ENCODE measurements at places on chromosomes 12 and 14.

DNA sequence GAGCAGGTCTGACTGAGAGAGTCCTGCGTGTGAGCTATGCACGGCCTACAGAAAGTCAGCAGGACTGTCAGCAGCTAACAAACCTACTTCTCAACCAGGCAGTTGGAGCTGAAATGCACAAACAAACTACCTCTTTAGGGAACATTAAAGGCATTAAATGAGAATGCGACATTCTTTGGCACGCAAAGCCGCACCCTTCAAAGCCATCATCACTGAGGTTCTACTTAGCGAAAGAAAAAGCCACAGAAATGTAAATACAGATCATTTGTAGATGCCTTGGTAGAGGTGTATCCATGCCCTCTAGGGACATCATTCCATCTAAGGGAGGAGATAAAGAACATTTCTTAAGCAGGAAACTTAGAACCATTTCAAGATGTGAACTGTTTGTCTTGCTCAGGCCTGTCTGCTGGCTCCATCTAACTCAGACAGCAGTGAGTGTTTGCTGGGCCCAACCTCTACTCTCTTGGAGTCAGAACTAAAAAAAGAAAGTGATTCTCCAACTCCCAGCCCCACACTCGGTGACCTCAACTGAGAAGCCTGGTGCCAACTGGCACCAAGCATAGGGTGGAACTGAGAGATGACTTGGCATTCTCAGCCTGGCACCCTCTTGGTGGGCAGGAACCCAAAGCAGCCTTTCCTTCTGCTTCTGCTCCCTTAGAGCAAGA lies 63.5 kb upstream of the MBIP start:
- peak; percentile 88 for DNase-seq

GRCh38 chr12:54708826-54709225 lies 60.7 kb upstream of the DCD start:
- no peak for DNase-seq

- no peak for DNase-seq
Observed at GRCh38 chr12:53096759-53097158, 708 bp upstream of the IGFBP6 start.

DNA sequence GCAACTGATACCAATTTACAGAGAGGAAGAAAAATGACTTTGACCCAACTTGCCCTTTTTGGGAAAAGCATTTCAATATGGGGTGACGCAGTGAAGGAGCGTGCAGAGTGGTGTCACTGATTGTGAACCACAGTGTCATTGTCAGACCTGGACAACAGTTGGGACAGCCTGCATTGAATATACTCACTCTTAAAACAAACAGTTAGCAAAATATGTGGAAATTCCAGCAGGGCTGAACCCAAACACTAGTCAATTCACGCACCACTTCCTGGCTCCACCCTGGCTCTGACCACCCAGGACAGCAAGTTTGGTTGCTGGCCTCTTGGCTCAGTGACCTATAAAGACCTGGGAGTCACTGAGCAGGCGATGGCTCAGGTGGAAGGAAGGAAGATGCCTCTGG lies 61.3 kb downstream of the NOS1 start:
- DNase-seq, result no peak

GRCh38 chr12:94059394-94060368 lies 88.7 kb upstream of the PLXNC1 start:
- DNase-seq, result no peak

- no peak for DNase-seq
Observed at GRCh38 chr14:23033251-23033727, 1.4 kb downstream of the PSMB5 start.

- DNase-seq, result peak; percentile 97
Observed at GRCh38 chr12:132908145-132909029, 21.0 kb upstream of the CHFR start.

DNA sequence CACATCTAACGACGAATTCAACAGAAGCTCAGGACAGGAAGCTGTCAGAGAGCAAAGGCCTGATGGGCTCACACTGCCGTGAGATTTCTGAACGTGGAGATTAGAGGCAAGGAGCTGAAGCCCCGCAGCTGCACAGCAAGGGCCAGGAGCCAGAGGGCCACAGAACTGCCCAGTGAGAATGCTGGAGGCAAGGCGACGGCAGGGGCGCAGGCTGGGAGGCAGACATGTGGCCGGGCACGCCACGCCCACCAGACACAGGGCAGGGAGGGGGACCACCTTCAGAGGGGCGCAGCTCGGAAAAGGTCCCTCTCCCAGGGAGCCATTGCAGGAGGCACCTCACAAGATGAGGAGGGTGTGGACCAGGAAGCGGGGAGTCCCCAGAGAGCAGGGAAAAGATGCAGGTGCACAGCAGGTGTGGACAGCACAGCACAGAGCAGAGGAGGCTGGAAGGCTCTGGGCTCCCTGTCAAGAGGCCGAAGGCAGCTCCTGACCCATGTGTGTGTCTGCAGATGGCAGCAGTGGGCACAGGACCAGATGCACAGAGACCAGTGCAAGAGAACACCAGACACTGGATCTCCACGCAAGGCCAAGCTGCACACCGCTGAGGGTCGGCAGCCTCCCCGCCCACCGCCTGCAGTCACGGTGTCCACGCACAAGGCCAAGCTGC lies 23.0 kb downstream of the BTBD6 start:
- no peak for DNase-seq

DNA sequence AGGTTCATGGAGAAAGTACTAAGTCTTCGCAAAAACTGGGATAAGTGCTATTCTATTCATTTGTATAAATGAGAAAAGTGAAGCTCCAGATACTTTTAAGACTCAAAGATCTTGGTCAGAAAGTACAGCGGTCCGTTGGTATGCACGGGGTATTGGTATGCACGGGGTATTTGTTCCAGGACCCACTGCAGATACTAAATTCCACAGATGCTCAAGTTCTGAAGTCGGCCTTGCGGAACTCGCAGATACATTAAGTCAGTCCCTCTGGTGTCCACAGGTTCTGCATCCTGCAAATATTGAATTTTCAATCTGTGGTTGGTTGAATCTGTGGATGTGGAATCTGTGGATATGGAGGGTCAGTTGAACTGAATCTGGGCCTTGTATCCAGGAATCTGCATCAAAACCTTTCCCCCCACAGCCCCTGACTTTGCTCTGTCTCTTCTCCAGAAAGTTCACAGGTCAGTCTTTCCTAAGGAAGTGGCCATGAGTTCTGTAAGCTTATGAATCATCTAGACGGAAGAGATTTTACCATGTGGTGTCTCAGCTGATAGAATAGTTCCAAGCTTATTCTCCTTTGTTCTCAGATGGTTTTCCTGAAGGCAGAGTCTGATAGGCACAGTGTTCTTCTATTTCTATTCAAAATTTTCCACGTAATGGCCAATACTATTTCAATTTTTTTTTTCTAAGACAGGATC lies 274.7 kb downstream of the NEDD1 start:
- no peak for DNase-seq

GRCh38 chr12:32533971-32534590 lies 134.7 kb downstream of the FGD4 start:
- peak; percentile 79 for DNase-seq

DNA sequence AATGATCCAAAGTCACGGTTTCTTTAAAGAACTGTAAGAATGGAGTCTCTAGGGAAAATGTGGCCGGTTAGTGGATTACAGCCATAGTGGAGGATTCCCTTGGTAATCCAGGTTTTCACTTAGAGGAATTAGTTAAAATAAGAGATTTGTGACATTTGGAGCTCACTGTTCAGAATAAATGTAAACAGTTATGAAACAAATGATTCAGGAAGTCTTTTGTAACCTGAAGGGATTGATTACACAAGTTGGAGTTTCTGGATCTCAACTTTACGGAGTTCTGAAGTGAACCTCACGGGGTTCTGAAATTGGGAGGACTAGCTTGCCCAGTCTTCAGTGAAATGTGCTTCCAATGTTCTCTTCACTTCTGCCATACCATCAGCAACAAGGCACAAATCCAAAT lies 234.4 kb upstream of the FKBP4 start:
- DNase-seq, result no peak

DNA sequence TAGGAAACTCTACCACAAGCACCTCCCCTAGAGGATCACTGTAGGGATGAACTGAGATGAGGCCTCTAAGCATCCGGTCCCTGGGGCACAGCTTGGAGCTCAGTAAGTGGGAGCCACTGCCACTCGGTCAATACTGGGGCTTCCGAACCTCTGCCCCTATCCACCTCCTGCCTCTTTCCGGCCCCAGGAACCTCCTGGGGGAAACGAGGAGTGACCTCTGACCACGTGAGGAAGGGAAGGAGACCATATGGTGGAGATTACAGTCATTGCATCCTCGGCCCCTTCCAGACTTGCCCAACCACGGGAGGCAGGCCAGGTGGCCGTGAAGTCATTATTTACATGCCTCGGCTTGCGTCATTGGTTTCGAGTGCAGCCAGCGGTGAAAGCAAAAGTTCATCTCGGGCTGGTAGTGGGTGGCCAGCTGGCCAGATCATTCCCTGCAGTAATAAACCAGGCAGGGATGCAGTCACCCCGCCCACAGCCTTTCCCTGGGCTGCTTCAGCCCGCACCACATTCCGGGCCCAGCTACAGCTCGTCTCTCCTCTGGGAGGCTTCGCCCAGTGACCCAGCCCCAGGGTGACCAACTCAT lies 65.4 kb downstream of the C14orf132 start:
- peak; percentile 86 for DNase-seq

DNA sequence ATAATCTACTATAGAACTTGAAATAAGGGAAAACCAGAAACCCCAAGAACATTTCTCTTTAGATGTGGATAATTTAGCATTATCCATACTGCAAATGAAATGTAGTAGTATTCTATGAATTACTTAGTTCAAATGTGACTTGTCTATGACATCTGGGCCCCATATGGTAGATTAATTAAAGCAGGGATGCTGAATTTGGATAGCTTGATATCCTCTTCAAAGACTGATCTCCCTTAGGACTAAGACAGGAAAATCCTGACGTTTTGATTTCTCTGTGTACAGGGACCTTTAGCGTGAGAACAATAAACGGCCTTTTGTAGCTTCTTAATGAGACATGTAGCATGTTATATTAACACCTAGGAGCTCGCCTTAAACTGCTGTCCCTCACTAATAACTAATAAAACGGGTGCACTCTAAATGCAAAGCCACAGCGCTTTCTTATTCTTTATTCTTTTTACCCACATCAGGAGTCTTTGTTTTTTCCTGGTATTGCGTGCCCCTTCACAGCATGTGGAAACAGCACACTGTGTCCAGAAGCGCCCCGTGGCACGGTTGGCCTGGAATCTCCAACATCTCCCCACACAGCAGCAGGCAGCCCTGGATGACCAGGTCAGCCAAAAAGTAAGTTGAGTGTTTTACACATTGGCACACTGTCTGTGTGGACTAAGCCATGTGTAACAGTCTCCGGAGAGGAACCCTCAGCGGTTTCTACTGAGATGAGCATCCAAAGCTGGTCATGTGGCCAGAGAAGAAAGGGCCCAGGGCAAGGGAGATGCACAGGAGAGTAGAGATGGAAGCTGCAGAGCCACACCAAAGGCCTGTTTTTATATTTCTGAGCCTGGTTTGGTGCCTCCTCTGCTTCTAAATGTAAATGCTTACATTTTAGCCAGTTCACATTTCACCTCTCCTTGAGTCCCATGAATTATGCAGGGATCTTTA lies 93.1 kb downstream of the SRGAP1 start:
- DNase-seq, result no peak

DNA sequence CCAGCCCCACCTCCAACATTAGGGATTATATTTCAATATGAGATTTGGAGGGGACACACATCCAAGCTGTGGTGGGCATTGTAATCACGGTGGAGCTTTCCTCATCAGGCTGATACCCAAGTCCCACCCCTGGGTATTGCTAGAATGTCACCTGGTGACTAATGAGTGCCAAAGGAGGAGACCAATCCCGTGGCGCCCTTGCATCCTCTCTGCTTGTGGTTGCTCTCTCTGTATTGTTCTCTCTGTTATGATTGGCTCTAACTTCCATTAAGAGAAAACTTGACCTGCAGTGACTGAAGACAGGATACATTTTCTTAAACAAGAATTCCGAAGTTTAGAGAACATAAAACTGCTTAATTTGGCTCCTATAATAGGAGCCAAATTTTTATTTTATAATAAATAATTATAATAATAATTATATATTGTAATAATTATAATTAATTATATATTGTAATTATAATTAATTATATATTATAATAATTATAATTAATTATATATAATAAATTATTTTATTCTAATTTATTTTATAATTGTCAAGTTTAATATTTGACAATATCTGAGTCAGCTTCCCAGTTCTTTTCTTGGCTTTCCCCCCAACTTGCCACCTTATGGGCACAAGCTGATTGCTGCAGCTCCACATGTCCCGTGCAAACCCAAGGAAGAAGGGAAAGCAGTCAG lies 420.1 kb downstream of the DIO2 start:
- DNase-seq, result no peak

DNA sequence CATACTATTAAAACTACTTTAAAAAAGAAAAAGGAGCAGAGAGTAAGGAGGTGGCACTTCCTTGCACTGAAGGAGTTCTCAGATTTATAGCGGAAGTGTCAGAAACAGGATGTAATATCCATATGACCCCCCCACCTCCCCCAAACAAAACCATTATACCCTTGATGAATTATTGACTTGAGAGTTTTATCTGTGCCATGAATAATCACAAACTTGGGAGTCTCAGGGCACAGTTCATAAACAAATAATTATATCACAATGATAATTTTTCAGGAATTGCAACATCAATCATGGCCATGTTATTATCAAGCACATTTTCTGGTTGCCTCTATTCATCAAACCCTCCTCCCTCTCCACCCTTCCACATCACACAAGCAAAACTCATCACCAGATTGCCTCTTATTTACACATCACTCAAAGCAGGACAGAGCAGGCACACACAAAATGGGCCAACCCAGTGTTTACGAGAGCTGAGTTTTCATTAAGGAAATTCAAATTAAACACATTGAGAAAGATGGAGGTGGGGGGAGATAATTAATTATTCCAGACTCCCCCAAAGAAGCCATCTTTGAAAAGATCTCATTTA lies 141.4 kb downstream of the EGLN3 start:
- no peak for DNase-seq

DNA sequence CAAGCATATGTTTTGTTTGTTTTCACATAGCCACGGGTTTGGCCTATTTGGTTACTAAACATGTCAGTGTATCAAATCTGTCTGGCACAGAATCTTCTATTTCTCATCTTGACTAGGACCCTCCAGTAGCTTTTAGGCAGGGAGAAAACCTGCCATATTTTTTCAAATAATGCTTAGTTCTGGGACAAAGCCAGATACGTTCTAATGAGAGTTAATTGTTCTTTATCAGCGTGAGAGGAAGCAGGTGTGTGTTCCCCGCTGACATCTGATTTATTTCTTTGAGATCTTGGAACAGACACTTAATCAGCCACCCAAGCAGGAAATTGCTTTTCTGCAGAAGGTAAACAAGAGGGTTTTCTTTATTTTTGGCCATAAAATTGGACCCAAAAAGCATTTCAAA lies 54.8 kb downstream of the GOLGA5 start:
- DNase-seq, result no peak

GRCh38 chr12:110687396-110688169 lies 1.3 kb downstream of the HVCN1 start:
- no peak for DNase-seq

All from bronchial epithelial cell (primary cell).